Activated B cell treated with CpG ODN at 0.5 μM for 24 hours (primary cell): ENCODE measurements at places on chromosomes 2 and 18.

- no peak for DNase-seq
These were observed 82.4 kb downstream of the RTN4 start for GRCh38 chr2:54967759-54968365.

DNA sequence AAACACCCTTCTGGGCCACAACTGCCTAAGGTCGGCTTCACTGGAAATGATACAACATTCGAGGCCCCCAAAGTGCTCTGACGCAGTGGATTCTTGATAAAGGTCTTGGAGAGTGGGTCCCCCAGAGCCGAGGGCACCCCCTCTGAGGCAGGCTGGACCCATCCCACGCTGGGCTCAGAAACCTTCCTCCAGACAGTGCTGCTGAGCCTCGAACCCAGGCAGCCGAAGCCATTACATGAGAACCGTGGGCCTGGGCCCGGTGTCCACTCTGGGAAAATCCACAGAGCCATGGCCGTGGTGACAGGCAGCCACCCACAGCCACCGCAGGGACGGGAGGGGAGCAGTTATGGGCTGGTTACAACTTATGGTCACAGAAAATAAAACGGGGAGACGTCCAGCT lies 81.4 kb upstream of the ID2 start:
- no peak for DNase-seq

GRCh38 chr18:14100503-14101286 lies 31.5 kb downstream of the ZNF519 start:
- DNase-seq: no peak

GRCh38 chr2:142483653-142484052 lies 352.8 kb upstream of the LRP1B start:
- DNase-seq: no peak

DNA sequence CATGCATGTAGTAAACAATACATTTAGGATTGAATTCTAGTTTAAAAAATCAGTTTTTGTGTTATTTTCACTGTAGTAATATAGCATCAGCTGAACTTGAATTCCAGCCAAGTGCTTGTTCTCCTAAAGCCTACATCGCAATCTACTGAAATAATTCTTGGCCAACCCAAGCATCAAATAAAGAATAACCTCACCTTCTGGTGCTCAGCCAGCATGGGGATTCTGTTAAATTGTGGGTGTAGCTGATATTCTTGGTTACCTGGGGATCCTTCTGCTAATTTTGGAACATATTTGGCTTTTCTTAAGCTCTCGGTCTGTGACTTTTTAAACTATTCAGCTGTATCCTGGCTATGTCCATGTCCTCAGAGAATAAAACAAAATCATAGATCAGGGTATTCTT lies 248.8 kb downstream of the NRXN1 start:
- DNase-seq: no peak

GRCh38 chr2:234447963-234448362 lies 48.9 kb downstream of the ARL4C start:
- DNase-seq: no peak

- no peak for DNase-seq
These were observed 794 bp upstream of the CHCHD5 start for GRCh38 chr2:112583497-112584133.
